ENCODE measurements at places on chromosomes 5 and 9.
A peak's percentile ranks its signal among the peaks of the same experiment; 100 is the strongest.

GRCh38 chr9:118331622-118332045, 627.4 kb downstream of the TLR4 start:
- DNase-seq = peak; percentile 37

GRCh38 chr9:78871452-78872331, 574.8 kb downstream of the PSAT1 start:
- DNase-seq = no peak

- DNase-seq = no peak
These were observed 23.3 kb downstream of the TNFSF8 start for GRCh38 chr9:114906922-114907571.

DNA sequence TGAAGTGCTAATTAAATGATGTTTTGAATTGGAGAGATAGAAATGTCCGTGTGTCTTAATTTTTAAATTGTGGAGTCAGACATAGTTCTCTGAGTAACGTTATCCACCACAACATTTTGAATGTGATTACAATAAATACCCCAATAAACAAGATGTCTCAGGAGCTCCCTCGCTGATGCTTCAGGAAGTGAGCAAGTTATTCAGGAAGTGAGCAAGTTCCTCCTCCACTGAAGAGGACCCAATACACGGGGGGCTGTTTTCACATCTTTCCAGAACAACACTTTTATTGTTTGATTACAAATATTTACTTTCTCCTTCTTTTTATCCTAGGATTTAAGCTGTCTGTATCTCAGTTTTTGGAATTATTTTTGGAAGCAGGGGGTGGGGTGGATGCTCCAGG, 363.8 kb downstream of the LRRC70 start:
- DNase-seq = no peak

GRCh38 chr5:132821791-132822190, 8.7 kb downstream of the SHROOM1 start:
- no peak for DNase-seq

DNA sequence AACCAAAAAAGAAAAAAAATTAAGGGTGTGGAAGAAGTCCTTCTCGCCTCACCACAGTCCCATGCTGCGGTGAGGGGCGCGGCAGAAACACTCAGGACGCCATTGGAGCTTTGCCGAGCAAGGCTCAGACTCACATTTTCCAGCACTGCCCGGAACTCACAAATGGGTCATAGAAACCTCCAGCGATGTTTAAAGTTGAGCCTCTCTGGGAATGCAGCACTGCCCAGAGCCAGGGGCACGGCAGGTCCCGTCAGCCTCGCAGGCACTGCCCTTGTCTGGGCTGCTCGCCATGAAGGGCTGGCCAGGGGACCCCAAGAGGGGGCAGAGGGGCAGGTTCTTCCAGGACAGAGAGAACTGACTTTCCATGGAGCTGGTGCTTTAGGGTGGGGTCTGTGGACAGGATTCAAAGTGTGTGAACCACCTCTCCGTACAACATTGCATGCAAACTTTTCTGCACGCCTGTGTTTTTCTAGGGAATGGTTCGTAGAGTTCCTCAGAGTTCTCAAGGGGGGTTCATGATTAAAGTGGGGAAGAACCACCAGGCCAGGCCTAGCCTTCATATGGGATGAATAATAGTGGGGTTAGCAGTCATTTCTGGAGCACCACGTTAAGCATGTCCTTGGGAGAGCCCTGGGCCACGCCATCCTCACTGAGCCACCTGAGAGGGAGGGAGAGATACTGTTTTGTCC, 38.4 kb downstream of the PRRX2 start:
- DNase-seq = no peak

All from right cardiac atrium (tissue), 5 donors.